Prostate gland (tissue), 2 donors: ENCODE measurements at places on chromosomes 5 and 9. TPM values are rescaled to one million over a fixed set of nuclear protein-coding genes. Genes with fewer than 3 reads are reported as not detected.

Gene FBXW11
- total RNA-seq = 54.7 TPM

Gene CRB2
- not detected for total RNA-seq

DNA sequence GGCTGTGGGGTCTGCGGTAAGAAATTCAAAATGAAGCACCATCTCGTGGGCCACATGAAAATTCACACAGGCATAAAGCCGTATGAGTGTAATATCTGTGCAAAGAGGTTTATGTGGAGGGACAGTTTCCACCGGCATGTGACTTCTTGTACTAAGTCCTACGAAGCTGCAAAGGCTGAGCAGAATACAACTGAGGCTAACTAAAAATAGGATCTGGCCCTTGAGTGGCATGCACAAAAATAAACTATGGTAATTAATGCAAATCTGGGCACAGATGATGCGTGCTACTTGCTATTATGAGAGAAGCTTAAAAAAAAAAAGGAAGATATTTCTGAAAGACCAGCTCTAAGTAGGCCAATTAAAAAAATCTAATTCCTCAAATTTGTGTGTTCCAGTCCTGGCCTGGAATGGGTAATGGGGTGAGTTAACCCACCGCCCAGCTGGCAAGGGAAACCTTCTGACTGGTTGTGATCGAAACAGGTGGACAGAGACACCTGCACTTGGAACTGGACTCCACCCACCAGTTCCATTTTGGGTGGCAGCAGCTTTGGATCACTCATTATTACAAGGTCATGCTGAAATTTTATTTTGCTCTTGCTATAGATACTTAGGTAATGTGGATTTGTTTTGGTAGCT is 26.6 kb upstream of the ZBTB34 start:
- no peak for DNase-seq

GRCh38 chr5:126251024-126251423 is 172.2 kb upstream of the GRAMD2B start:
- DNase-seq = no peak

Gene INSL6
- total RNA-seq = 8.9 TPM

Gene PLAC8L1
- not detected for total RNA-seq
